Tibial artery (tissue), 4 donors: ENCODE measurements at places on chromosomes 5 and 9.

GRCh38 chr9:15552636-15553527 lies at the start of gene CCDC171:
Gene CCDC171, plus strand, starts transcription at chr9:15553043. Its CDS starts 11,046 bp downstream, at chr9:15564089.
- peak; percentile 97 for DNase-seq

DNA sequence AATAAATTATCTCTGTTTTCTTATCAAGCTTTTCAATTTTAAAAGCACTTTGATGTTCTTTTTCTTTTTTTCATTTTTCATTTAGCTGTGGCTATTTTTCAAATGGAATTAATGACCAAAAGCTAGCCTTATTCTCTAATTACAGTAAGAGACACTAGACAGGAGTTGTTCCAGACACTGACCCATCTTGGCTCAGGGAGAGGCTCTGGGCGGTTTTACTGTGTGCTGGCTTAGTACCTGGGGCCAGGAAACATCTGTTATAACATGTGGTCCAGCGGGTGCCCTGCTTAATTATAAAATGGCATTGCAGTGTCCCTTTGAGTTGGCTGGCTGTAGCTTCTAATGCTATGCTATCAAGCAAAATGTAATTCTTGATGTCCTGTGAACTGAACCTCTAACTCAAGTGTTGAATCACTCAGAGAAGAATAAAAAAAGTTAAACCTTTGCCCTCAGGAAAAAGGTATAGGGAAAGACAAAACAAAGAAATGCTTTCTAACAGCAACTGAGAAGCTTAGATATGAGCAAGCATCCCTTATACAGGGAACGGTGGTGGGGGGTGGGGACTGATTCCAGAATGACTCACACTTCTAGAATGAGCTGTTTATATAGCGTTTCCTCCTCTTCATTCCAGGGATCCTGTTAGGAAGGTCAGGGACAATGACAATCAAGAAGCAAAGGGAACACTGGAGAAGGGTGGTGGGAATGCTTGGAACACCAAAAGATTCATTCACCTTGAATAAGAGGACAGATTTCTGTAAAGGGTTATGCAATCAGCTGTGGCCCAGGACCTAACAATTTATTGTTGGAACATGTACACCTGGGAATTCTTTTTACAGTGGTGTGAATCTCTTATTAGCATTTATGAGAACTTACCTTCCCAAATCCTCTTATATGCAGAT lies 58.7 kb upstream of the NFIB start:
- DNase-seq = no peak

GRCh38 chr9:87615136-87615535 lies 110.8 kb upstream of the CTSL start:
- no peak for DNase-seq

- DNase-seq = no peak
Measured at GRCh38 chr5:63959177-63959982, 2.9 kb downstream of the HTR1A start.

DNA sequence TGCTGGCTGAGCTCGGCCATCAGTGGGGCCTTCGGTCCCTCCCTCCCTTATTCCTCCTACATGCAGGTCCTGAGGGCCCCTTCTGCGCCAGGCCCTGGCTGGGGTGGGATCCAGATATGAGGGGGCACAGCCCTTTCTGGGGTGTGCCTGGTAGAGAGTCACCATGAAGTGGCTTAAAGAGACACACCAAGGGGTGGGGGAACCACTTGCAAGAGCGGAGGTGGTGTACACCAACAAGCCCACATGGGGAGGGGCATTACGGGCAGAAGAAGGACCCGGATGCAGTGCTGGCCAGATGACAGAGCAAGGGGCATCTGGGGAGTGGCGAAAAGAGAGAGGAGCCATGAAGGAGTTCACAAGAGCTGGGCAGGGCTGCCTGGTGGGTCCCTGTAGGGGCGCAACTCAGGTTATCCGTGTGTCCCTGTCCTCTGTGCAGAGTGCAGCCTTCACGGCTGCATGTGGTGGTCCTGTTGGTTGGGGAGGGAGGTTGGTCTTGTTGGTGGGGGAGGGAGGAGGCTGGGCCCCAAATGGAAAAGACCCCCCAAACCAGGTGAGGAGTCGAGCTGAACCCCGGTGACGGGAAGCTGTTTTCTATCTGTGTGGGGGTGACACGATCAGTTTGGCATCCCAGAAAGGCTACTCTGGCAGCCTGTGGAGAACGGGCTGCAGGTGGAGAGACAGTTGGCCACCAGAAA lies 158.1 kb downstream of the DAB2IP start:
- DNase-seq = no peak
